ENCODE measurements at places on chromosomes 12 and 14.

- DNase-seq, result no peak
Measured at GRCh38 chr14:95234426-95234825, 77.1 kb upstream of the DICER1 start.

DNA sequence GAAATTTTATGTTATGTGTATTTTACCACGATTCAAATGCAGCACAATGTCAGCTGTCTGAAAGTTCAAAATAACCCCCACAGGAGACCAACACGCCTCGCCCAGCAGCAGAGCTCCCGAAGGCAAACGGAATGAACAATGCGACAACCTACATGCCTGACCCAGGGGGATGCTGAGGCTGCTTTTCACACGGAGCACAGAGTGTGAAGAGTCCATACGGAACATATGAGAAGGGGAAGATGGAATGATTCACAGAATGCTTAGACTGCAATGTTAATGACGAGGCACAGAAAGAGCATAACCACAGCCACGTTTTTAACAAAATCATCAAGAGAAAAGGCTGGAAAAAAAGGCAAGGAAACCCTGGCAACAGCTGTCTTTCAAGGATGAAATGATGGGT lies 22.6 kb downstream of the ZFYVE21 start:
- DNase-seq, result no peak

- DNase-seq, result no peak
Measured at GRCh38 chr12:91215940-91216454, 33.4 kb upstream of the DCN start.

- DNase-seq, result no peak
Measured at GRCh38 chr14:67270145-67270753, 29.0 kb downstream of the PALS1 start.

- DNase-seq, result no peak
Measured at GRCh38 chr14:84749191-84749955, 780.6 kb upstream of the FLRT2 start.

DNA sequence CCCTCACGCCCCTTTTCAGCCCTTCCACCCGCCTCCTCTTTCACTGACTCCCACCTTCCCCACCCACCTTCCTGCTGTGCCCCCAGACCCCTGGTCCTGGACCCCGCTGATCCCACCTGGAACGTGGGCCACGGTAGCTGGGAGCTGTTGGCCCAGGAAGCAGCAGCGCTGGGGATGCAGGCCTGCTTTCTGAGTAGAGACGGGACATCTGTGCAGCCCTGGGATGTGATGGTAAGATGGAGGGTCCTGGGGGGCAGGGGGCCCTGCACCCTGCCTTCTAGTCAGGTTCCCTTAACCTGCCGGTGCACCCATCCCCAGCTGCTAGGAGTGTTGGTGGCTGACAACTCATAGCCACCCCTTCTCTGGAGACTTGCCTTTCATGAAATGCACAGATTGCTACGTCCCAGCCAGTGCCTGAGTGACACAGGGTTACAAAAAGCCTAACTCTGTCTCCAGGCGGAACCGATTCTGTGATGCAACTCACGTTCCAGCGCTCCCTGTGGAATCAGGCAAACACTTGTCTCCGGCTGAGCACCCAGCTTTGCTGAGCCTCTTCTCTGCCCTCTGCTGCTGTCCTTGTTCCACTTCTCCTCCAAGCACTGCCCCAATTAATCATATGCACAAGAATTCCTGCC lies 15.0 kb upstream of the OAS2 start:
- no peak for DNase-seq

GRCh38 chr12:65278576-65279368 lies at the start of gene MSRB3:
Gene MSRB3 (plus strand): TSS chr12:65278683. CDS start chr12:65308580, 29,897 bp downstream.
- no peak for DNase-seq
